Activated T-helper 1 cell treated with anti-CD3 and anti-CD28 coated beads, Interleukin-12 subunit alpha, Interleukin-12 subunit beta, Interleukin-2, Interleukin-4 antibody, amounts not matched to agents 30 ng/mL and 10 ng/mL and 1 ng/mL, durations not matched to agents 14 hours and 24 hours and 36 hours (primary cell): ENCODE measurements at places on chromosomes 2 and 18. TPM values are rescaled to one million over a fixed set of nuclear protein-coding genes. Genes with fewer than 3 reads are reported as not detected.

DNA sequence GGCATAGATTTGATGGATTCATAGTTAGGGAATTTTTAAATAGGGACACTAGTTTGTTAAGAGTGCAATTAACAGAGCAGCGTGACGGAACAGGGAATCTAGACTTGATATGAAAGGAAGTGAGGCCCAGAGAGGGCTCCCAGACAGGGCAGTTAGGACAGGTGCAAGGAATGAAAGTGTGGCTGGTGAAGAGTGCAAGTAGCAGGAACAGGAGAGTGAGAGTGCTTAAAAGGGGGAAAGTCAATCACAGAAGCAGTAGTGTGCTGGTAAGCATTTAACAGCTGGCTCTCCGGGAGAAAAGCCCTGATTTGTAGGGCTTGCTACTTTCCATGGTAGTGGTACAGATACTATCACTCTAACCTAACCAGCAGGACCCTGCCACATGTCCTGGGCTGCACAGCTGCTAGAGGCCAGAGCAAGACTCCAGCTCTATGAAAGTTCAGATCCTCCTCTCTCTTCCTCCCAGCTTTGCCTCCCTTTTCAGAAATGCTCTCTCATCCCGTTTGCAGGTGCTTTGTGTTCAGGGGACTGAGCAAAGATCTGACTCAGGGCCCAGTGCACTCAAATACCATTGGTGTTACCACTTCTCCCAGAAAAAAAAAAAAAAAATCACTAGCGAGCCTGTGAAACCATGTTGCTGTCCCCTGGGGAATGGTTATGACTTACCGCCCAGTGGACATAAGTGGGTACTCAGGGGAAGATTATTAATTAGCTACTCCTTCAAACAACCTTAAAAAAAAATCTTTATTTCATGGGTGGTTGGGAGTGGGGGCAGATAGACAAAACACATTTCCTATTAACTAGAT lies 18.1 kb upstream of the GCFC2 start:
- H3K27me3 ChIP-seq, result peaks cover 3% of the 10 kb centered on the region
- no peak overlapping the region for H3K27ac ChIP-seq
- no peaks in the 10 kb centered on the region for H3K4me1 ChIP-seq
- DNase-seq, result no peak

GRCh38 chr2:188318161-188318749 lies 26.6 kb downstream of the GULP1 start:
- no peaks in the 10 kb centered on the region for H3K36me3 ChIP-seq
- H3K27me3 ChIP-seq, result no peaks in the 10 kb centered on the region
- H3K27ac ChIP-seq, result no peak overlapping the region
- no peak for DNase-seq
- no peaks in the 10 kb centered on the region for H3K4me1 ChIP-seq

DNA sequence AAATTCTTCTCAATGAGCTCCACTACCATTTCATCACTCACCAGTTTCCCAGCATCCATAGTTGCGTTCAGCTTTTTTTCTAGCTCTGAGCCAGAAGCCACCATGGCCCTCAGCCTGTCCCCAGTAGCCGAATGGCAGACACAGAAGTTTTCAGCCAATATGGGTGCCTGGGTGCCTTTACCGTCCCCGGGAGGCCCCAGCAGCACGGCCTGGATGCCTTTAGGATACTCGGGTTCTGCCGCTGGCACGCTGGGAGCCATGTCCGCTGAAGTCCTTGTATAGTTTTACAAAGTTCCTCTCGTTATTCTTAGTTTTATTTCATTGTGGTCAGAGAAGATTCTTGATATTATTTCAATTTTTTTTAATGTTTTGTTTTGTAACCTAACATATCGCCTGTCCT lies 187.2 kb downstream of the MEMO1 start:
- no peaks in the 10 kb centered on the region for H3K36me3 ChIP-seq
- H3K27me3 ChIP-seq, result peaks cover 6% of the 10 kb centered on the region
- no peaks in the 10 kb centered on the region for H3K4me1 ChIP-seq
- H3K4me3 ChIP-seq, result no peak overlapping the region

The UGT1A4 gene
- total RNA-seq, result not detected in 2 replicates

DNA sequence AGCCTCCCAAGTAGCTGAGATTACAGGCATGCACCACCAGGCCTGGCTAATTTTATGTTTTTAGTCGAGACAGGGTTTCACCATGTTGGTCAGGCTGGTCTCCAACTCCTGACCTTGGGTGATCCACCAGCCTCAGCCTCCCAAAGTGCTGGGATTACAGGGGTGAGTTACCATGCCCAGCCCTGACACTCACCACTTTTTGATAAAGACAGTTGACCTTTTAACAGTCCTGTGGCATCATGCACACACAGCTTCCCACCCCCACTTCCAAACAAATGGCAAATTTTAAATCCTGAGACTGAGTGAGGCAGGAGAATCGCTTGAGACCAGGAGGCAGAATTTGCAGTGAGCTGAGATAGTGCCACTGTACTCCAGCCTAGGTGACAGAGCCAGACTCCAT lies 6.2 kb upstream of the DNAJB2 start:
- DNase-seq, result no peak
- peaks cover 11% of the 10 kb centered on the region for H3K4me1 ChIP-seq
- no peak overlapping the region for H3K4me3 ChIP-seq

DNA sequence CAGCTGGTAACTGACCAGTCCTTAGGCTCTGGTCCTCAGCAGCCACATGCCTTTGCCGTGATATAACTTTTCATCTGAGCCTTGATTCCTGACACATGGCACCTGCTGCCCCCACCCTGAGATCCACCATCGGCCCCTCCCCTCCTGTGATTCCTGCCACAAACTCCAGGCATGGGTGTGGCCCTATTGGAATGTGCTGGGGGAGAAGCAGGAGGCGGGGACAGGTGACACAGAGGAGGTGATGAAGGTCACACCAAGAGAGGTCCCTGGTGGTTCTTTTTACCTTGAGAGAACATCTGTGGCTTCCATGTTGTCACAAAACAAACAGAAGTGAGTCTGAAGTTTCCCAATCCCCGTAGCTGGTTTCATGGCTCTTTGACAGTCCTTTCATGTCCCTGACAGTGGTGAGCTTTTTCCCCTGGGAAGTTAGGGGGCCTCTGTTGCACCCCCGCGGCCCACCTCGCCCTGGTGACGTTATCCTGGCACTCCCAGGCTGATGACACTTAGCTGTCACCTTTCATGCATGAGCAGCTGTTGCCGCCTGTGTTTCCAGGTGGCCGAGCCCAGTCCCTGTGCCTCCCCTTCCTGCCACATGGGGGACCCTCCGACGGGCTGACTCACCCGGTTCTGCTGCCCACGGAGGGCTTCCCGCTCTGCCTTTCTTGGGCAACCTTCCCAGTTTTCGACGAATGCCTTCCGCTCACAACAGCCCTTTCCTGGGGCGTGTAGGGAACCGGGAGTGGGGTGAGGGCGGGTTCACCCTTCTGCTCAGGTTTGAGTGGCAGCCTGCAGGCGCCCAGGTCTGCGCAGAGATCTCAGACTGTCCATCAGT lies 66.3 kb upstream of the GLI2 start:
- H3K36me3 ChIP-seq, result no peaks in the 10 kb centered on the region
- H3K4me3 ChIP-seq, result no peak overlapping the region
- no peak overlapping the region for H3K27ac ChIP-seq

DNA sequence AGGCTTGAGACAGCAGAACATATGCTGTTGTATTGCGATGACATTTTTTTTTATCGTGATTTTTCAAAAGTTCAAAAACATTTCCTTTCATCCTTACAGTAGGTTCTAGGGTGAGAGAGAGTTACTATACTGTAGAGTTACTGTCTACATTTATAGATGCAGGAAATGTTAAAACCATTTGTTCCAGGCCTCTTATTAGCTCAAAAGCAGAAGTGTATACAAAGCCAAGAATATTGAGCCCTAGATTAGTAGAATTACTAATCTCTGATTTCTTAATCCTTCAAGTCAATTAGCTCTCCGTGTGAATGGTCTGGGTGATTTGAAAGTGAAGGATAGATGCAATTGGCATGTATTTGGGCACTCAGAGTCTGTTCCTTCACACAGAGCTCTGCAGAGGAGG lies 73.1 kb downstream of the MAPRE2 start:
- no peak overlapping the region for H3K27ac ChIP-seq
- H3K36me3 ChIP-seq, result peaks cover 10% of the 10 kb centered on the region
- H3K27me3 ChIP-seq, result no peaks in the 10 kb centered on the region
- DNase-seq, result no peak
- no peak overlapping the region for H3K4me3 ChIP-seq

GRCh38 chr18:51821610-51822009 lies 518.4 kb upstream of the DCC start:
- H3K4me1 ChIP-seq, result no peaks in the 10 kb centered on the region
- DNase-seq, result no peak
- H3K36me3 ChIP-seq, result no peaks in the 10 kb centered on the region
- no peak overlapping the region for H3K27ac ChIP-seq
- no peaks in the 10 kb centered on the region for H3K27me3 ChIP-seq

The GALR1 gene
- not detected in 2 replicates for total RNA-seq

- H3K27me3 ChIP-seq, result no peaks in the 10 kb centered on the region
- peak overlapping the region; percentile 52 for H3K27ac ChIP-seq
- peaks cover 6% of the 10 kb centered on the region for H3K36me3 ChIP-seq
- no peak for DNase-seq
- H3K4me1 ChIP-seq, result peaks cover 37% of the 10 kb centered on the region
Measured at GRCh38 chr2:219243291-219243761, 1.9 kb downstream of the GLB1L start.

- H3K27me3 ChIP-seq, result peaks cover 14% of the 10 kb centered on the region
- peak overlapping the region; percentile 65 for H3K27ac ChIP-seq
- no peak for DNase-seq
- no peaks in the 10 kb centered on the region for H3K36me3 ChIP-seq
- H3K4me1 ChIP-seq, result peaks cover 10% of the 10 kb centered on the region
Measured at GRCh38 chr2:99140860-99141109, 722 bp upstream of the C2orf15 start.

GRCh38 chr18:43883886-43884285 lies 606.6 kb upstream of the SYT4 start:
- H3K27me3 ChIP-seq, result no peaks in the 10 kb centered on the region
- no peak for DNase-seq
- no peaks in the 10 kb centered on the region for H3K4me1 ChIP-seq
- H3K27ac ChIP-seq, result no peak overlapping the region
- H3K4me3 ChIP-seq, result no peak overlapping the region
